ENCODE measurements at places on chromosomes 4 and X.

DNA sequence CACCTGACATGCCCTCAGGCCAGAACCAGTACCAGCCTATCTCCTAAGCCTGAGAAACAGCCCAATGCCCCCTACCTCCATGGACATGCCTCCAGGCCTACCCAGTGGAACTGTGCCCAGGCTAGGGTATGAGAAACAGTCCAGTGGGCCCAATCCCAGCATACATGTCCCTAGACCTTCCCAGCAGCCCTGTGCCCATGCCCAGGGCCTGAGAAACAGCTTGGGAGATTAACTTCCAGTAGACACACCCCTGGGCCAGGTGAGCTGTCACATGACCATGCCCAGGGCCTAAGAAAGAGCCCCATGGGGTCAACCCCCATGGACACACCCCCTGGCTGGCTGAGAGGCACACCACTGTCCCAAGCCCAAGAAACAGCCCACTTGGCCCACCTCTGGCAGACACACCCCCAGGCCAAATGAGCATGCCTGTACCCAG is 78.8 kb downstream of the CBR4 start:
- peak; percentile 57 for DNase-seq

GRCh38 chr4:124066595-124066994 is 645.9 kb downstream of the ANKRD50 start:
- DNase-seq: no peak

GRCh38 chrX:148958901-148959300 is 458.5 kb downstream of the AFF2 start:
- no peak for DNase-seq

- peak; percentile 59 for DNase-seq
Measured at GRCh38 chrX:102652031-102652688, 877 bp downstream of the GPRASP1 start.

DNA sequence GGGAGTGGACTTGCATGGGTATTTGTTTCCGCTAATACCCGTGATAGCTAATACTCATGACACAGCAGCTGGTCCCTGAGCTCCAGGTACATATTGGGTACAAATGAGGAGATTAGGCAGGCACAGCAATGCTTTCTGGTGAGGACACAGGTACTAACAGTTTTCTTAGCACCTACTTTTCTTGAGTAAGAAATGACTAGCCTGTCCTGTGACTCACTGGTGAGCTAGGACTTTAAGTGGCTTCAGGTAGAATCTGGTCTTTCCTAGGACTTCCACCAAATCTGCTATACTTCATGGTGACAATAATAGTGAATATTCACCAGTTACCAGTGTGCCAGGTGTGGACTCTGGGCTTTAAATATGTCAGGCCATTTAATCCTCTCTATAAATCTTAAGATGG is 407.4 kb upstream of the NR3C2 start:
- no peak for DNase-seq

GRCh38 chr4:146273204-146273901 is 59.0 kb downstream of the REELD1 start:
- no peak for DNase-seq

DNA sequence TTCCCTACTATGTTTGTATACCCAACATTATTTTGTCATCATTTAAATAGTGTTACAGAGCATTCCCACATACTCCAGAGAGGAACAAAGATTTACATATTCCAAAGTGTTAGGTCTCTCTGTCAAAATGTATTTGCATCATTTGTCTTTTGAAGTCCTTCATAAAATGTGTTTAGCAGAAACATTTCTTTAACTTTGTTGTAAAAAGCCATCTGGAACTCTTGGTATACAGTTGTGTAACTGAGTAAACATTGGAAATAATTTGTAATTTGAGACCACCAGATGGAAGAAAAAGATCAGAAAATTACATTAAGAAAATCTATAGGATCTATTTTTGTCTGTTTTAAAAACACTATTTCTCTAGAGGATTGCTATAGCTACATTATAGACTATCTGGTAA is 56.6 kb upstream of the ALB start:
- no peak for DNase-seq

GRCh38 chr4:39406763-39407583 is at the start of gene KLB:
Gene KLB, plus strand, starts transcription at chr4:39406930. Its CDS starts 20 bp downstream, at chr4:39406950.
- DNase-seq: no peak

- no peak for DNase-seq
Measured at GRCh38 chrX:15500497-15500966, at the start of gene BMX. Gene BMX, plus strand, starts transcription at chrX:15500807. Its CDS starts 7,547 bp downstream, at chrX:15508354.

DNA sequence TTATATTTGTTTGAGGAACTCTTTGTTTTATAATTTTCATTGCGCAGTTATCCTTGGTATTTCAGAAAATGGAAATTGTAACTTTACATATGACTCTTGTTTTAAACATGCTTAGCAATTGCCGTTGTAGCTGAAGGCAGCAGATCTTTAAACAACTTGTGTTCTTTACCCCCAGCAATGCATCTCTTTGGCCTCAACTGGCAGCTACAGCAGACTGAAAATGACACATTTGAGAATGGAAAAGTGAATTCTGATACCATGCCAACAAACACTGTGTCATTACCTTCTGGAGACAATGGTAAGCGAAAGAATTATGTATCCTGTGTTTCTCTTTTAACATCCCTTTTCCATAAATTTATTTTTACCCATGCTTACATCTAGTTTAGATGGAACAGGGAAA is 263.6 kb downstream of the DCTD start:
- DNase-seq: no peak

DNA sequence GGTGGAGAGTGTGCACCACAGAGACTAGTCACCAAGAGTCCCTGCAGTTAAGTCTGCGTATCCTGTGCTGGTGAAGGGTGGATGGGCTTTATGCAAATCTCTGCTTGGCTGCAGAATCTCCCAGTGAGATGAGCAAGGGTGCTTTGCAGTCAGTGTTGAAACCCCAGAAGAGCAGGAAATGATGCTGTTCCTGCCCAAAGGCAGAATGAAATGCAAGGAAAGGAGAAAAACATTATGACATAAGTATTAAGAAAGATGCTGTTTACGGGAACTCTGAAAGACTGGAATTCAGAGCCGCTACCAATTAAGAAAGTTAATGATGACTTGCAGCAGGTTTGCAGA is 25.4 kb upstream of the ACSL1 start:
- DNase-seq: no peak

Measured in islet precursor cell (in vitro differentiated cells).